ENCODE measurements at places on chromosomes 3 and 15.

- DNase-seq = peak; percentile 47
These were observed 731 bp downstream of the FYTTD1 start for GRCh38 chr3:197750396-197750831.

GRCh38 chr15:45150481-45150880 lies 20.7 kb downstream of the DUOX1 start:
- no peak for DNase-seq

DNA sequence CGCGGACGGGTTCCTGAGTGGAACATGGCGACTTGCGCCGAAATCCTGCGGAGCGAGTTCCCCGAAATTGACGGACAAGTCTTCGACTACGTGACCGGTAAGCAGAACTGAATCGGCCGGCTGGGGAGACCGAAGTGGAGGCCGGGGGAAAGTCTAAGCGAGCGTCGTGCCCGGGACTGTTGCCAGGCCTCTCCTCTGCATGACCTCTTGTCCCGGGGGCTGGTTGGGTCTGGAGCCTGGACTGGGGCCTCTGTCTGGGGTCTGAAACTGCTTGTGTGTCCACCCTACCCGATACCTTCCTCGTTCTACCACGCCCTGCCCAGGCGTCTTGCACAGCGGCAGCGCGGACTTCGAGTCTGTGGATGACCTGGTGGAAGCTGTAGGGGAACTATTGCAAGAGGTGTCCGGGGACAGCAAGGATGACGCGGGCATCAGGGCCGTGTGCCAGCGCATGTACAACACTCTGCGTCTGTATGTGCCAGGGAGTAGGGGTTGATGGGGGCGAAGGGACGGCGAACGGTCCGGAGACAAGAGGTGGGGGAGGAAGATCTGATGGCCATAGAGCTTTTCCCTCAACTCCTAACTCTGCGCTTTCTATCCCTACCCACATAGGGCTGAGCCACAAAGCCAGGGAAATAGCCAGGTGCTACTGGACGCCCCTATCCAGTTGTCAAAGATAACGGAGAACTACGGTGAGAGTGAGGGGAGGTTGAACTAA lies at the start of gene ABCF3:
Gene ABCF3 (plus strand): TSS at position 16 of the 718 bp plus-strand sequence. CDS start 9 bp downstream, at position 25.
- DNase-seq = peak; percentile 63

DNA sequence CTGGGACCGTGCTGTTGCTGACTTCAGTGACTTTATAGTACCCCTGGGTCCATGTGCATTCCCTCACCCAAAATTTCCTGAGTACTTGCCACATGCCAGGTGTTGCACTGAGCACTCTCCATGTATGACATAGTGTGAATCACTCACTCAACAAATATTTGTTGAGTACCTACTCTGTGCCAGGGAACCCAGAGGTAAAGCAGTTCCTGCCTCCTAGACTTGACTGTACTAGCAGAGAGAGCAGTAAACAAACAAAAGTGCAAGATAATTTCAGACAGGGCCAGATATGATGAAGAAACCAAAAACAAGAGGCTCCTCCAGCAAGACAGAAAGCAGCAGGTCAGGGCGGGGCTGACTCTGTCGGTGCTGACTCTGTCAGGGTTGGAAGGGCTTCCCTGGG lies 12.2 kb downstream of the TGM4 start:
- no peak for DNase-seq

- no peak for DNase-seq
These were observed 371.7 kb upstream of the GBE1 start for GRCh38 chr3:82133070-82133606.

DNA sequence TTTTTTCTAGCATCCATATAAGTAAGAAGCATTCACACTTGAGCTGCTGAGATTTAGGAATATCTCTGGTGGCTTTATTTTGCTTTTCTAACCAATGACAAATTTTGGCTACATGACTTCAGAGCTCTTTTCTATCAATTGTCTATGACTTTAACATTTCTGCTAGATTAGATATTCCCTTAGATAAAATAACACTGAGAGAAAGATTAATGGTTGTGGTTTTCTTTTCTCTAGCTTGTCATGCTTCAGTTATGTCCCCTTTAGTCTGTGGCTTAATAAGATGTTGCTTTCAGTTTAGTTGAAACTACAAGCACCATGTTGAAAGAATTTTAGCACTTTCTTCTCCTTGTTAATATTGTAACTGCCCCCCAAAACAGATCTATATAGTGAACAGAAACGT lies 665.6 kb upstream of the CCDC54 start:
- DNase-seq = no peak

DNA sequence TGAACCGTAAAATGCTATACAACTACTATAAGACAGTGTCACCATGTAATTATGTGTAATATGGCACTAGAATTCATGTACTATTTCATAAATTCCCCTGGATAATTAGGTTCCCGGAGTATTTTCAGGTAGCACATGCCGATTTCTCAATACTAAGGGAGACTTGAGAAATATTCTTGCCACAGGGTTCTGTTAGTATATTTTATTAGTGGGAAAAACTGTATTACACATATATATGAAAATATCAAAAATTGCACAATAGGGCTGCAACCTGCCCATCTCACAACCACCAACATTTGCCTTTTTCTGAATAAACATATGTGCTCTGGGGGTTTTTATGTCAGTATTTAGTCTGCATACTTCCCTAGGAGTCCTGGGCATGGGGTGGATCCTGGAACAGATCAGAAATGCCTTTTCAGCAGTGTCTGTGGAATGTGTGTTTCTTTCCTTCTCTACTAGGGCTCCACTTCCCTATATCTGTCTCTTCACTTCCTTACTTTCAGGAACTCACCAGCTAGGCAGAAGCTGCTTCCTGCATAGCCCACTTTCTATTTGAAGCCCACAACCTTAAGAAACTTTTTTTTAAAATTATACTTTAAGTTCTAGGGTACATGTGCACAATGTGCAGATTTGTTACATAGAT lies 87.5 kb downstream of the RPL39L start:
- no peak for DNase-seq
